RCC 7860 (cell line): ENCODE measurements at places on chromosomes 3 and 15.
A peak's percentile ranks its signal among the peaks of the same experiment; 100 is the strongest.

DNA sequence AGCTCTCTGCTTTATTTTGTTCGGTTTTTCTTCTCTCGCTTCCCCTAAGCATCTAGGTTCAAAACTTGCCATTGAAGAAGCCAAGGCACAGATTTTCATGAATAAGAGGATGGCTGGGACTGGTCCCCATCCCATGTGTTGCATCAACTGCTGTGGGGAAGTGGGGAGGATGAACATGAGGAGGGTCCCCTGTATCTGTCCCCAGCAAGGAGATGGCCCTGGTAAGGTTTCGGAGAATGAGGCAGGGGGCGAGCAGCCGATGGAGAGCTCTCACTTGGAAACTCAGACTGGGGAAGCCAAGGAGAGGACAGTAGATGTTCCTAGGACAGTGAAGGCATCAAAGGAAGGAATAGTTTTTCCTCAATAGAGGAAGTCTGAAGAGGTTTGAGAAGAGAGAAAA is 142.0 kb upstream of the ATP2B2 start:
- DNase-seq: no peak

- no peak for DNase-seq
Observed at GRCh38 chr3:196287090-196287439, 461 bp downstream of the PCYT1A start.

- DNase-seq: peak; percentile 75
Observed at GRCh38 chr15:51829376-51830275, at the start of gene TMOD3. Gene TMOD3 (plus strand): TSS chr15:51829653. CDS start chr15:51862885, 33,232 bp downstream.

DNA sequence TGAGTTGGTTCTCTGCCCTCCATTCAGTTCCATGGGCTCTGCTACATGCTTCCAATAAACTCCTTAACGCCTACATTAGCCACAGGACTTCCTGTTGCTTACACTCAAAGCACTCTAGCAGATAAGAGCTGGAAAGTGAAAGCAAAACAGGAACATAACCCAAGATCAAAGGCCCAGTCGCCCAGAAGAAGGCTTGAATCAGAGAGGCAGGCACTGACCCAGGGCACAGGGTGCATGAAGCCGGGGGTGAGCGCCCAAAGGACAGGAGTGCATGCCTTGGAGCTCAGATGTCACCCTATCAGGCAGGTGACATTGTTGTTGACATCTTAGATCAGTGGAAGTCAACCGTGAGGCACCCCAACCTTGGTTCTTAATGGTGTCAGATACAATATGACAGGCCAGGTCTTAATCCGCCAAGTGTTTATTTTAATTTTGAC is 235.1 kb downstream of the UACA start:
- peak; percentile 23 for DNase-seq

DNA sequence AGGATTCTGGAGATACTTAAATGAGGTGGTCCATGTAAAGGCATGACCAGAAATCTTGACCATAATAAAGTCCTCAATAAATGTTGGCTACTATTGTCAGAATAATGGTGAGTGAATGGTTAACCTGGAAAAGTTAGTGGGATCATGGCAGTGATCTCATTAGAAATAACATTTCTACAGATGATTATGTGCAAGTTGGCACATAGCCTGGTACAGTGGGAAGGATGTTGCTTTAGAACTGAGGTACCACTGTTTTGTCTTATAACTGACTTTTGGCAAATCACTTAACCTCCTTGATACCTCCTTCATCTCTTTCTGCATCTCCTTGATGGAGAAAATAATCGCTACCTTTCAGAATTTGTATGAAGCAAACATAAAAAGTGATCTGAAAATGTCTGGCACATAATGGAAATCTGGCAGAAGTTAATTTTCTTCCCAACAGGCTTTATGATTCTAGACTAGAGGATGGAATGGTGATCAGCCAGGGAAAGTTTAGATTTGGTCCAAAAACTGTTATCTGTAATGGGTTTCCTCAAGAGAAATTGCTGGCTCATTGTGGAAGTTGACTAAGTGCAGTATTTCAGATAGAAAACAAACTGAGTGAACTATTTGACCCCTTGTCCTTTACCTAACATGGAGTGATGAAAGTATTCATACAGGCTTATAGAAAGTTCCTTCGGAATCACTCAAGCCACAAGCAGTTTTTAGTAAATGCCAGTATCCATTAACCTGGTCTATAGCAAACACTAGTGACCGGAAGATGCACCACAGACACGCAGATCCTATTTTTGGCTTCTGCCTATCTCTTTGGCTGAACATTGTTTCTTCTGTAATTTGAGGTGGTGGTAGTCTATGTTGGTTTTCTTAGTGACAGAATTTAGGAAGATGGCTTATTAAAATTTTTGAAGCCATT is 449.6 kb upstream of the TGFBR2 start:
- DNase-seq: no peak

- peak; percentile 75 for DNase-seq
Observed at GRCh38 chr3:30544812-30545211, 61.6 kb upstream of the TGFBR2 start.

DNA sequence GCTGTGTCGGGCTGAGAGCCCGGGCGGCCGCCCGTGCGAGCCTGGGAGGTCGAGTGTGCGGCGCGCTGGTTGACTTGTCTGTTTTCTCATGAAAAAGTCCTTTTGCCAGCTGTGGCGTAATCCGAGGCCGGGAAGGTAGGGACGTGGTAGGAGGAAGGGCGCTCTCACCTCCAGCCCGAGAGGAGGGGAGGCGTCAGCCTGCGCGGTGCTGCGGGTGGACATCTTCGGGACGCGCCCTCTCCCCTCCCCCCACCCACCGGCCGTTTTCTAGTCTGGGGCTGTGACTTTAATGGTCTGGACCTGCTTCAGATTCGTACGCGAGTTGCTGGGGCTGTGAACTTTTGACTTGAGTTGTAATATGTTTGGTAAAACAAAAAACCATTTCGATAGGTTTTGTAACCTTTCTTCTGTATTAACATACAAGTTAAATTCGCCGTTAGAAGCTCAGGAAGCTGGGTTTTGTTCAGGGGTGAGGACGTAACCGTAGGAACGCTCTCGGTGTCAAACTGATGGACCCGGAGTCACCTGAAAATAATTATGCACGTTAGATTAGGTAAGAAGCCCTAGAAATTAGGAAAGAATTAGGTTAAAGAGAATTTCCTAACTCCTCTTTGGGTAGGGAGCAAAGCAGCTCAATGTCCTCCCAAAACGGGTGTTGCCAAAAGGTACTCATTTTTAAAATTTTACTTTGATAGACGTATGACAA is 762 bp downstream of the NCK1 start:
- peak; percentile 47 for DNase-seq

DNA sequence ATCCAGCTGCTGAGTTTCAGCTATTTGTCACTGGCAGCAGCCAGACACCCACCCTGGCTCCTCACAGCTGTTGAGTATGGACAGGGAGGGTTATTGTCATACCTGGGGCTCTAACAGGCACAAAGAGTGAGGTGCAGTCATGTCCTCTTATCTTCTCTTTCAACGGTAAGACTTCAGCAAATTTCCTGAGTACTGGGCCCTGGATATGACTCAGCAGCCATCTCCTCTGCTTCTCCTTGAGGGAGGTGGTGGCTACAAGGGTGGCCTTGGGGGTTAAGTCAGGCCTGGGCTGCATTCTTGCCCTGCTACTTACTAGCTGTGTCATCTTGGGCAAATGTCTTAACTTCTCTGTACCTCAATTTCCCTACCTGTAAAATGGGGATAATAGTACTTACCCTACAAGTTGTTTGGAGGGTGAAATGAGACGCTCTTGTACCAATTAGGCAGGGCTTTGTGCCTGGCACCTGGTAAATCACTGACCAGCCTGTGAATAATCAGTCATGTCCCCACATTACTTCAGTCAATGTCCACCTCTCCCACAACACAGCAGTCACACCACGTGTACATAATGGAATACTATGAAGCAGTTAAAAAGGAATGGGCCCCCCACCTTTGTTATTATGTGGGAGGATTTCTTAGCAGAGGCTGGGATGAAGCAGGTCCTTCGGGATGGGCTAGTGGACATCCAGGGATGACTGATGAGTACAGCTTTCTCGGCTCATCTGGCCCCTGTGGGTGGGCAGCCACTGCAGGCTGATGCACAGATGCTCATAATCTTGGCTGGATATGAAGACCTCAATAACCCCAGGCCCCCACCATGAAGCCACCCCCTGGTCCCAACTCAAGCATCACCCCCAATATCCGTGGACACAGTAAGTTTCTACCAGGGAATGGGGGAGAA is 528.8 kb downstream of the SHQ1 start:
- peak; percentile 16 for DNase-seq

- no peak for DNase-seq
Observed at GRCh38 chr3:53502737-53503136, 8.3 kb downstream of the CACNA1D start.

GRCh38 chr15:70088887-70089691 is 8.6 kb downstream of the TLE3 start:
- DNase-seq: no peak

- no peak for DNase-seq
Observed at GRCh38 chr15:33360886-33361285, 50.1 kb downstream of the RYR3 start.

- no peak for DNase-seq
Observed at GRCh38 chr3:36954452-36955134, 9.7 kb upstream of the TRANK1 start.

DNA sequence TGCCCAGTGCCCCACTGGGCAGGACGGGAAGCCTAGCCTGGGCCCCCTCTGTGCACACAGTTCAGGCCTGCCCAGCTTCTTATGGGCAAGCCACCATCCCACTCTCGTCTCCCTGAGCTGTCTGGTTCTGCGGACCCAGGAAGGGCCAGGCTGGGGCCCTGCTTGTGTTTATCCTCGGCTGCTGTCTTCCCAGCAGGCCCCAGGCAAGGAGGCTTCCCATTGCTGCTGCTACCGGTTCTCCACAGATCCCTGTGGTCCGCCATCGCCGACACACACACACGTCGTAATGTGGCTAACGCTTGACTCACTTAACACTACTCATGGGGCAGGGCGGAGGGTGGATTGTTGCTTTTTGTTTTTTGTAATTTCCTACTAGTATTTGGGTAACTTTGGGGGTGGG is 52.4 kb upstream of the SLC6A1 start:
- no peak for DNase-seq

GRCh38 chr3:28247286-28247685 is 5.9 kb downstream of the CMC1 start:
- DNase-seq: no peak

GRCh38 chr3:185936273-185936629 is 1.6 kb downstream of the TRA2B start:
- no peak for DNase-seq

DNA sequence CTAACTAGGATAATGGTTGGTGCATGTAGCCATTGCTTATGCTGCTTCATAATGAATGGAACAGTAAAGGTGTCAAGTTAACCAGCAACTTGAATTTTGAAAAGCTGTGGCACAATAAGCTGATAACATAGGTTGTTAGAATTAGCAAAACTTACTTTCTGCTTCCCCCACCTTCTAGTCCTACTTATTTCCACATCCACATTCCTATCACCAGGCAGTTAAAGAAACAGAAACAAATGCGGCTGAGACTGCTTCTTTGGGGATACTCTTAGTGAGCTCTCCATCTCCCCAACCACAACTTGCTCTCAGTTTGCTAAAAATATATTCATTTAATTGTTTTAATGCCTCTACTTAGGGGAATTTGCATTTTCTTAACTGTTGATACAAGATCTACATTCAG is 215.1 kb downstream of the TIGIT start:
- no peak for DNase-seq

- DNase-seq: no peak
Observed at GRCh38 chr3:18288243-18288642, 136.9 kb downstream of the SATB1 start.

DNA sequence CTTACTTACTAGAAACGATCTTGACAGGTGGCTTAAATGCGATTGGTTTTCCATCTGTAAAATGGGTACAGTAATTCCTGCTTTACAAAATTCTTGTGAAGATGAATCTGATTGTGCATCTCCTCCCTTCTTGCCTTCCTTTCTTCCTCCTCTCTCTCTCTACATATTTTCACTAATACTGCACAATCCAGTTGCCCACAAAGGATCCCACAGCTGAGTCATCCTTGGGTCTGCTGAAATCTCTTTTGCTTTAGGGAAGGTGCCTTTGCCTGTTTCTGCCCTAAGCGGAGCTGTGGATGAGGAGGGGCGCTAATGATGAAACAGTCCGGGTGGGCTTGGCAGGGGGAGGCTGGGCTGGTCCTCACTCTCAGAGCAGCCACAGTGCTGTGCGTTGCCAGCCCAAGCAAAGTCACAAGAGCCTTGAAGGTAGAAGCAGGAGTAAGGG is 46.1 kb downstream of the AMOTL2 start:
- DNase-seq: peak; percentile 96

DNA sequence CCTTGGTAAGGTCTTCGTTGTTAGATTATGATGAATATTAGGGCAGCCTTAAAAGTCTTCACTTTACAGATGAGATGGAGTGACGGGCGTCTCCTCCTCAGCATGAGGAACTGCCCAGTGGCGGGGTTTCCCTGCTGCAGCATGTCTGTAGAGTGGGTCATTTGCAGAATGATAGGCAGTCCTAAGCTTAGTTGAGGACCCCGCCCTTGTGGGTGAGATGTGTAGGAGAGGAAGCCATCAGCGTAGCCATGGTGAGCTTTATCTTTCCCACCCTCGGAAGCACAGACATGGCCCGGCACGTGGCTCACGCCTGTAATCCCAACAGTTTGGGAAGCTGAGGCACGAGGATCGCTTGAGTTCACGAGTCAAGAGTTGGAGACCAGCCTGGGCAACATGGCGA is 877 bp downstream of the NIT2 start:
- peak; percentile 70 for DNase-seq
